ENCODE measurements at places on chromosomes 7 and 10.

DNA sequence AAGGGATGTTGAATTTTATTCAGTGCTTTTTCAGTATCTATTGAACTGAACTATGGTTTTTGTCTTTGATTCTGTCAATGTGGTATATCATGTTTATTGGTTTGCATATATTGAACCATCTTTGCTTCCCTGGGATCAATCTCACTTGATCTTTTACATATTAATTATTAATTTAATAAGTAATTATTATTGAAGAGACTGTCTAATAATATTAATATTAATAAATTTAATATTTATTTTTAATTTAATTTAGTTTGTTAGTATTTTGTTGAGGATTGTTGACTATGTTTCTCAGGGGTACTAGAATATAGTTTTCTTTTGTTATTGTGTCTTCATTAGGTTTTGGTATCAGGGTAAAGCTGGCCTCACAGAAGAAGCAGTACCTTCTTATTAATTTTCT, 26.5 kb upstream of the TRA2A start:
- no peak for DNase-seq

DNA sequence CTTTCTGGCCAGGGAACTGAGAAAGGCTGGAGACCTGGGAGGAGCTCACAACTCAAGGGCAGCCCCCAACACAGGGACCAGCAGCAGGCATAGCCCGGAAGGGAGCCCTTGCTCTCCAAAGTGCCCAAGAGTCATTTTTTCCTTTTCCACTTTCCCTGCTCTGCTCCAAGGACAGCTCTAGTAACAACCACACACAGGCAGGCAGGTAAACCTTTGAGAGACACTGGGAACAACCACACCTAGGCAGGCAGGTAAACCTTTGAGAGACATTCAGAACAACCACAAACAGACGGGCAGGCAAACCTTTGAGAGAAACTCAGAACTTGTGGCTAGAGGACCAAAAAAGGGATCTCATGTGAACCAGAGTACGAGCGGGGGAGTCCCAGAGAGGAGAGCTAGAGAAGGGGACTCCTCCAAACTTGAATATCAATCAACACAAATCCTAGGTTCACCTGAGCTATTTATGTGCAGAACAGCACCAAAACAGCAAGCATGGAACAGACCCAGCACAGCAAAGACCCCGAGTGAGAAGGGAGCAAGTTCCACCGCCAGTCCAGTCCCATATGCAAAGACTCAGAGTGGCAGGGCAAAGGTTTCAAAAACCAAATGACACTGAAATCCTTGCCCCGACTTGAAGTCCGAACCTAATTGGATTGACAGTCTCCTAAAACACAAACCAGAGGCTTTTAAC, 33.6 kb upstream of the GUSB start:
- no peak for DNase-seq

DNA sequence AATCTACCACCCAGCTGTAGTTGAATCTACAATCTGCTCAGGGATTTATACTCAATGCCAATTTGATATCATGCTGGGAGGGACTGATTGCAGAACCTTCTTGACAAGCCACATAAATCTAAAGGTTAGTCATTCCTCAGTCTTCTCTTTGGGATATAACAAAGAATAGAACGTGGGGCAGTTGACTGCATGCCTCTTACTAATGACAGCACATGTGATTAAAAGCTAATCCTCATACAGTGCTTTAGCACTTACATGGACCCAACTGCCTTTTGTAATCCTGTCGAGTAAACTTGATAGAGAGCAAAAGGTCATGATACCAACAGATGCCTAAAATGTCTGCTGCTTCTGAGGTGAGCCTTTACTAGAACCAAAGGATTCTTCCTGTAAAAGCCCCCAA, 12.3 kb downstream of the KLHL7 start:
- DNase-seq, result no peak

DNA sequence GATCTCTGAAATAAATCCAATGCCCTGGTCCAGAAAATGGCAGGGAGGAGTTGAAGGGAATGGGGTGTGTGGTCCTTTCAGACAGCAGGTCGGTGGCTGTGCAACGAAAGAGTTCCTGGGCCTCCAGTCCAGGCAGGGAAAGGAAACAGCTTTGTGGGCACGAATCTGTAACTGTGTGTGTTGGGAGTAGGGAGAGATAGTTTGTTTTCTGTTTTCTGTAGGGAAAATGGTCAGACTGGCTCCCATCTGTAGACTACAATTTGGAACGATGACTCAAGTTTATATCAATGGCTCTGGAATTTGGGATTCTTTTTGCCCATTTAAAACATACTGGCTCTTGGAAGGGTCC, 2.6 kb upstream of the HOXA9 start:
- peak; percentile 23 for DNase-seq

DNA sequence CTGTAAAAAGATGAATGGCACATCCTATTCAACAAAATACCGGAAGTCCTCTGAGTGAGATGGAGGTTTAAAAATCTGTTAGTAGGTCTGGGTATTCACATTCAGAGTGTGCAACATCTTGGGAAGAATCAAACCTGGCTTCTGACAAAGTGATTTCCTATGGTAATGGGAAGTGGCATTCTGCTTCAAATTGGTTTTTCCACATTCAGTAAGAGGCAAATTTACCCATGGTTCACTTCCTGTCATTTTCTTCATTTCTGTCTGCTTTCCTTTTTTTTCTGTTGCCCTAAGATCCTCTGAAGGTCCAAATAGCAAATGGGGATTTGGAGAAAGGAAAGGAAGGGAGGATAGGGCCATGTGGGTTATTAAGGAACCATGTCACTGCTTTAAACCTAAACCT, 218.3 kb downstream of the DOCK4 start:
- no peak for DNase-seq

GRCh38 chr10:29140991-29141390, 147.9 kb upstream of the LYZL1 start:
- no peak for DNase-seq

- DNase-seq, result peak; percentile 35
These were observed 1.3 kb downstream of the ANXA11 start for GRCh38 chr10:80203835-80204676.

- DNase-seq, result no peak
These were observed 63.0 kb downstream of the HOXA1 start for GRCh38 chr7:27032839-27033238.

DNA sequence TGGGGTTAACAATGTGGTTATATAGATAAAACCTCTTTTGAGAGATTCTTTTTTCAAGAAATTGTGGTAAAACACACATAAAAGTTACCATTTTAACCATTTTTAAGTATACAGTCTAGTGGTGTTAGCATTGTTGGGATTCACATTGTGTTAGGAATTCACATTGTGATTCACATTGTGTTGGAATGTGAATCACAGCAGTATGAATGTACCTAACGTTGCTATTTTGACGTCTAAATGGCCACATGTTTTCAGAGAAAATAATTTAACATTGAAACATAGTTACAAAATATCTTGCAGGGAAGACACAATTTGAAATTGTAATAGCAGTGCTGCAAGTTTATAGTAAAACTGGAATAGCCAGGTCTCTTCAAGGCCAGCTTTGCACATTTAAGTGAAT, 129.0 kb downstream of the BICC1 start:
- no peak for DNase-seq

DNA sequence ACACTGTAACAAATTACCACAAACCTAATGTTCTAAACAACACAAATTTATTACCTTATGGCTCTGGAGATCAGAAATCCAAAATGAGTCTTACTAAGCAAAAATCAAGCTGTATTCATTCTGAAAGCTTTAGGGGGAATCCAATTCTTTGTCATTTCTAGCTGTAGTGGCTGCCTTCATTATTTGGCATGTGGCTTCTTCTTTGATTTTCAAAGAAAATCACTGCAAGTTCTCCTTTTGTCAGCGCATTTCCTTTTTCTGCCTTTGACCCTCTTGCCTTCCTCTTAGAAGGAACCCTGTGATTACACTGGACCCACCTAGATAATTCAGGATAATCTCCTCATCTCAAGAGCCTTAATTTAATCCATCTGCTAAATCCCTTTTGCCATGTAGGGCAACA, 36.9 kb downstream of the ZPBP start:
- no peak for DNase-seq

GRCh38 chr7:39741942-39742623, 118.7 kb downstream of the RALA start:
- peak; percentile 36 for DNase-seq

GRCh38 chr10:59362144-59362958, at the start of gene FAM13C:
Gene FAM13C (minus strand): TSS chr10:59362549. CDS start chr10:59362460, 89 bp downstream.
- DNase-seq, result peak; percentile 84

GRCh38 chr10:131777162-131777561, 123.6 kb upstream of the PPP2R2D start:
- DNase-seq, result no peak

DNA sequence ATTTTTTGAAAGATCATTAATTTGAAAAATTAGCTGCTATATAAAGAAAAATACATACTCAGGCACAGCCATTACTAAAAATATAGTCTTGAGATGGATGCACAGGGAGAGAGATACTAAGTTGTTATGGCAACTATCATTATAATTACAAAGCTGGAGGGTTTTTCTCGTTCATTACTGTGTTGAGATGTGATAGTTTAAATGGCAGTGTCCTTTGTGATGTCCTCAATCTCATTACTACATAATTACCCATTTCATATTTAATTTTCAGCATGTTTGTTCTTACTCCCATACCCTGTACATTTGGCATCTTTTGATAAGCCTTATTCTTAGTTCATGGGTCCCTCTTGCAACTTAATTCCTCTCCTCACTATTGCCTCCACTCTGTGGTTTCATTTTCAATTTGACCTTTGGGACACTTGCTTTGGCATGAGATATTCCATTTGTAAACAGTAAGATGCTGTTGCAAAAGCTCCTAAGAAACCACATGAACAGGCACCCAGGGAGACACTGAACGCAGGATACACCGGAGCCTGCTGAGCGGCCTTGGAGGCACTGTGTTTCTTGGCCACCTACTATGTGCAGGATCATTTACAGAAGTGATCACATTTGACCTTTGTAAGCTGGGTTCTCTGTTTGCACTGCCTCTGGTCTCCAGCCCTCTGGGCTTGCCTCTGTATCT, 4.8 kb upstream of the CPXM2 start:
- no peak for DNase-seq

GRCh38 chr7:132709971-132710567, 133.8 kb upstream of the PLXNA4 start:
- DNase-seq, result peak; percentile 20
